ENCODE measurements at places on chromosomes 11 and 22.

DNA sequence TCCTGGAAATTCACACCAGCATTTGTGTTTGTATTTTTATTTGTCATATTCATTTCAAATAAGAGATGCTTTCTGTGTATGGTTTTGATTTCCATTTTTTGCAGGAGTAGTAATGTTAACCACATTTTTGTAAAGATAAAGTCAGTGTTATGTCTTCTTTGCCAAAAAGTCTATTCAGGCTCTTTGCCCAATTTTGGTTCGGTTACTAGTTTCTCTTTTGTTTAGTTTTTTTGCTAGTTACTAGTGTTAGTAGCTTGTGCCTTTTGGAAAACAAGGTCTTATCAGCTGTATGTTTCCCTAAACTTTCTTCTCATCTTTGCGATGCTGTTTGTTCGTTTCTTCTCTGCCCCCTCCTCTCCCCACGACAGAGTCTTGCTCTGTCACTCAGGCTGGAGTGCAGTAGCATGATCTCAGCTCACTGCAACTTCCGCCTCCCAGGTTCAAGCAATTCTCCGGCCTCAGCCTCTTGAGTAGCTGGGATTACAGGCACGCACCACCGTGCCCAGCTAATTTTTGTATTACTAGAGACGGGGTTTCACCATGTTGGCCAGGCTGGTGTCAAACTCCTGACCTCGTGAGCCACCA, 112.3 kb upstream of the GRK3 start:
- DNase-seq: no peak

GRCh38 chr22:46875089-46875488, 112.6 kb downstream of the TBC1D22A start:
- no peak for DNase-seq

DNA sequence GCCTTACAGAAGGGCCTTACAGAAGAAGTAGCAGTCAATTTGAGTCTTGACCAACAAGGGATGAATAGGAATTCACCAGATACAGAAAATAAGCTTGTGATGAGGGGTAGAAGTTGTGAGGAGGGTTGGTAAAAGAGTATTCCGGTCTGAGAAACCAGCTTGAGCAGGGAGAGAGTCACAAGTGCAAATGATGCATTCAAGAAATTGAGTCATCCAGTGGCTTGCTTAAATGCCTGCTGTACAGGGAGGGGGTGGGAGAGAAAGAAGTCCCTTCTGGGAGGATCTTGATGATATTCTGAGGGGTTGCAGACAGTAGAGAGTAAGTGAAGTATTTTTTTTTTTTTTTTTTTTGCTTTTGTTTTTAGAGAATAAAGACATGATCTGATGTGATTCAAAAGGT, 9.2 kb downstream of the CCKBR start:
- DNase-seq: no peak

DNA sequence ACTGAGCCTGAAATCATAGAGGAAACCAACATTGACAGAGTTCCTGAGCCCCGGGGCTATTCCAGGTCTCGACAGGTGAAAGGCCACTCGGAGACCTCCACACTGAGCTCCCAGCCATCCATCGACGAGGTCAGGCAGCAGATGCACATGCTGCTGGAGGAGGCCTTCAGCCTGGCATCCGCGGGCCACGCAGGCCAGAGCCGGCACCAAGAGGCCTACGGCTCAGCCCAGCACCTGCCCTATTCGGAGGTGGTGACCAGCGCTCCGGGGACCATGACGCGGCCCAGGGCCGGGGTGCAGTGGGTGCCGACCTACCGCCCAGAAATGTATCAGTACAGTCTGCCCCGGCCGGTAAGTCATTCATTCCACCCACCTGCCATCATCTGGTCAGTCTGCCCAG, 54.9 kb downstream of the C11orf91 start:
- DNase-seq: no peak

DNA sequence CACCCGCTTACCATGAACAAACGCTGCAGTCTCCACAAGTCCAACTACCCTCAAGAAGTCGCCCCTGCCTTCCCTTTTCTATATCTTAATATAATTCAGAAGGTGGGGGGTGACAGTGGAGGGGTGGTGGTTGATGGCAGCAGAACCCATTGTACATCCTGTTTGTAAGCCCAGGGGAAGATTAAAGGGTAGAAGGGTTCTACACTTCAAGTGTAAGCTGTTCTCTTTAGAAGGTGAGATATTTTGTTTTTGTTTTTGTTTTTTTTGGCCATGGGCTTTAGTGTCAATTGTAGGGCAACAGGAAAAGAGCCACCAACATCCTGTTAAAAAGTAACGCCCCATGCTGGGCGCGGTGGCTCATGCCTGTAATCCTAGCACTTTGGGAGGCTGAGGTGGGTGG, 34.9 kb upstream of the RRAS2 start:
- DNase-seq: no peak

DNA sequence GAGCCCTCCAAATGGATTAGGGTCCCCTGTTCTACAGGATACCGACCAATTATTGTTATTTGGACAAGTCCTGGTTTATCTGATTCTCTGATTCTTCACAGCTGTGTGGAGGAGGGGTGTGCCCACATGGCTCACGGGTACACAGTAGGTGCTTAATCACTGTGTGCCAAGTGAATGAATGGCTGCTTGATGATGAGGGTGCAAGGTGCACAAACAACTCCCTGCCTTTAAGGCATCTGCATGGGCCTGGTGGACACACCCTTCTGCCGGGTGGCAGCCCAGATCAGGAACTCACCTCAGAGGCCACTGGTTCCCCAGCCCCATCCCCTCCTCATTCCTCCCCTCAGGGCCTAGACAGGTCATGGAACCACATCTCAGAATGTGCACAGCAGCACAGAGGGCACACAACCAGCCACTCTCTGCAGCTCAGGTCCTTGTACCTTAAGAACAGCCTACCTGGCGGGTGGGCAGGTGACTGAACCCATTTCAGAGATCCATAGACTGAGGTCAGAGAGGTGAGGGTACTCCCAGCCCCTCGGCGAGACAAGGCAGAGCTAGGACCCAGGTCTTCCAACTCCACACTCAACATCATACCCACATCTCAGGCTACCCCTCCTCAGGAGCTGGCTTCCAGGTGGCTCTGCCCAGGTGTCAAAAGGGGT, 50.3 kb downstream of the SHANK2 start:
- no peak for DNase-seq

DNA sequence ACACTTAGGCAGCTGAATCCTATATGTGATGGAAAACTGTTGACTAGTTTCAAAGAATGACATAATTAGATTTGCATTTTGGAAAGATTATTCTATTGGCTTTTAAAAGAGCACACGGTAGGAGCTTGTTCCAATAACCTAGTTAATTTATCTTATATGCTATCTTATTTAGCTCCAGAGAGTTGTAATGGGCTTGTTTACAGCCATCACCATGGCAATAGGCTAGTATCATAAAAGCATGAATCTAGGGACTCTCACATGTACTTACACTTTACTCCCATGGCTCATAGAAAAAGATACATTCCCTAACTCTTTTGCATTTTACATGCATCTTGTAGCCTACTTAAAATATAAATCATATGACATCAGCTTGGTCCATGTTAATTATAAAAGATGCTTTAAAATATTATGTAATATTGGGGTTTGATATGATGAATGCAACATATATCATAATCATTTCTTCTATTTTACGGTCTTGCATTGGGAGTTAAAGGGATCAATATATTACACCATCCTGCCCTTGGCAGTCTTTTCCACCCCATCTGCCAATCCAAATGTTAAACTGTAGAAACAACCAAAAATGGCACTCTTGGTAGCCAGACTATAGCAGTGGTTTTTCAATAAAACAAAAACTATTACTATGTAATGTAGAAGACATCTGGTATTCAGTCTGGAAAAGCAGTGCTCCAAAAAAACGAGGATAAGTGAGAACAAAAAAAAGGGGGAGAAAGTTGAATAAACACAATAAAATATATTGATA, 2254.0 kb downstream of the LRRC4C start:
- no peak for DNase-seq

- DNase-seq: no peak
Observed at GRCh38 chr11:130383344-130384211, 44.8 kb downstream of the ADAMTS8 start.

DNA sequence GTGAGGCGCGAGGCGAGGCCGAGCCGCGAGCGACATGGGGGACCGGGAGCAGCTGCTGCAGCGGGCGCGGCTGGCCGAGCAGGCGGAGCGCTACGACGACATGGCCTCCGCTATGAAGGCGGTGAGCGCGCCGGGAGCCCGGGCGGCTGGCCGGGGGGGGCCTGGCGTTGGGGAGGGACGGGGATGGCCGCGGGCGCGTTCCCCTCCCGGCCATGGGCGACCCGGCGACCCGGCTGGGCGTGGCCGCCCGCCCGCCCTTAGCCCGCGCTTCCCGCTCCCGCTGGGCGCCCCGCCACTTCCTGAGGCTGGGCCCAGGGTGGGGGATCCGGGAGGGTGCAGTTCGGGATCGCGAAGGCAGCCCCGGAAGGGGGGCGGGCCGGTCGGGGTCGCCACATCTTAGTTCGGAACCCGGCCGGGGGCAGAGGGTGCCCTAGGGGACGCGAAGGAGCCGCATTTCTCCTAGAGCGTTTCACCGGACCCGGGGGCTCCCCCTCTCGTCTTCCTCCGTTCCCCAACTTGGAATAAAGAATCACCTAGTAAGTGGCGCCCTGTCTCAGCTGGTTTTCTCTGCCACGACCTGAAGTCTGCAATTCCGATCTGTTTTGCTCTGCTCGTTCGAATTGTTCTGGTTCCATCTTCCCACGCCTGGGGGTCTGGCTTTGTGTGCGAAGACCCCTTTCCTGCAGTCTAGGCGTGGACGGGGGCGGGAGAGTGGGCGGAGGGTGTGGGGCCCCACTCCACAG, 536 bp downstream of the YWHAH start:
- peak; percentile 82 for DNase-seq

DNA sequence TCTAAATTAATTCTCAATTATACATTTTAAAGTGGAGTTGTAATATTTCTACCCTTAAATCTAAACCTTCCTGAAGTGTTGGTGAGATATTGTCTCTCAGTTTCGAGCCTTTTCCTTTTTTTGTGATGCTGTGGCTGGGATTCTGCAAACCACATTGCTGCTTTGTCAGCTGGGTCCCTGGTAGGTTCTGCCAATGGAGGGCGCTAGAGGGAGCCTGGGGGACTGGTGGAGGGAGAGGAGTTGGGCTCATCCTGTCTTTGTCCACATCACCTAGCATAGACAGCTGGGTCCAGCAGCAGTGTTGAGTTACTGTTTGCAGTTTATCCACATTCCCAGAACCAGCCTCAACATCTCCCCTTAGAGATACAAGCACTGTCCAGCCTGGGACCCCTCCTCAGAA, 41.0 kb downstream of the TRAF6 start:
- DNase-seq: no peak

GRCh38 chr11:57868491-57868890, 106.9 kb downstream of the CTNND1 start:
- DNase-seq: no peak

- no peak for DNase-seq
Observed at GRCh38 chr11:91984033-91984584, 240.5 kb upstream of the FAT3 start.

DNA sequence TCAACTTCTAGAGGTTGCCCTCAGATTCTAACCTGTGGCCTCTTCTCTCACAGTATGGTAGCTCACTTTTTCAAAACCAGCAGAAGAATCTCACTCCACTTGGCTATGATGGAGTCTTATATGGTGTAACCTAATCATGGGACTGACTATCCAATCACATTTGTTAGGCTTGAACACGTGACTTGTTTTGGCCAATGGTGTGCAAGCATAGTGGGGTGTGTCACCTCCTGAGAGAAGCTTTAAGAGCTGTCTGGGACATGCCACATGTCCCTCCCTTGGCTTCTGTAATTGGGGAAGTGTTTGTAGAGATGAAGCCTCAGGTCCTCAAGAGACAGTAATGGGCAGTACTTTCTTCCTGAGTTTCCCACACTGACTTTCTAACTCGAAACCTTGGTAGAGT, 12.8 kb upstream of the SMIM38 start:
- no peak for DNase-seq

- no peak for DNase-seq
Observed at GRCh38 chr11:48020092-48020755, 39.9 kb downstream of the PTPRJ start.

GRCh38 chr22:49749227-49749626, 78.4 kb downstream of the BRD1 start:
- peak; percentile 24 for DNase-seq

GRCh38 chr11:12200991-12201985, 90.9 kb downstream of the MICAL2 start:
- peak; percentile 60 for DNase-seq

DNA sequence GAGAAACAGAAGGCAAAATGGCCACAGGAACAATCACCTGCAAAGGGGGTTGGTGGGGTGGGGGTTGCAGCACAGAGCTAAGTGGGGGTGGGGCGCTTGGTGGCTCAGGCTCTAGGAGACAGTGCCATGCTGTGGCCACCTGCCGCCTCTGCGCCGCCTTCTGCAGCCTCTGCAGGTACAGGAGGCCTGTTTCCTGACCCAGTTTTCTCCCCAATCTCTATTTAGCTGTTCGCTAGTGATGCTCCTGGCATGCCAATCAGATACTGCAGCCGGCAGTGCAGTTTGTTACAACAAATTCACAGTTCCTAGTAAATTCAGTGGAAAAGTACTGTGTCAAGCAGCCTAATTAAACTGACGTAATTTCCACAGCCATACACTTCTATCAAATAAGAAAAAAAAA, 106.4 kb downstream of the SERGEF start:
- peak; percentile 62 for DNase-seq

- DNase-seq: no peak
Observed at GRCh38 chr22:19864538-19865106, 9.9 kb upstream of the GNB1L start.

- no peak for DNase-seq
Observed at GRCh38 chr11:15418921-15419320, 304.2 kb downstream of the INSC start.

DNA sequence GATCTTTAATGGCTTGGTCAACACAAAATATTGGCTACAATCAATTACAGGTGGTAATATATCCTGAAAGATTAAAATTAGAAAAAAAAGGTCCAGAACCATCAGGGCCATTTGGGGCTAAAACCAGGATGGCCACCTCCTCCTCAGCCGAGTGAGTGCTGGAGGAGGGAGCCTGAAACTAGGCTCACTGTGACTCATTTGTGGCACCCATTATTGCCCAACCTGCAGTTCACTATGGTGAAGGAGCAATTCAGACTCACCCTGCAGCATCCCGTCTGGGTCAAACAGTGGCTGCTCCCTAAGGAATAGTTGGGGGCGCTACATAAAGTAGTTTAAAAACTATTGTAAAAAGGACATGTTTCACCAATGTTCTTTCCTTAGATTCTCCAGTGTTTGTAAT, 60.7 kb downstream of the GLYATL1 start:
- no peak for DNase-seq

GRCh38 chr11:115330684-115331482, 173.3 kb downstream of the CADM1 start:
- DNase-seq: no peak
